Renal cortex interstitium (tissue), 15 donors: ENCODE measurements at places on chromosomes 5 and 9. TPM values are rescaled to one million over a fixed set of nuclear protein-coding genes. Genes with fewer than 3 reads are reported as not detected.

Gene ARHGEF39
- 11.5 TPM for polyA plus RNA-seq

Gene TAF11L10
- not detected for polyA plus RNA-seq

- no peak for DNase-seq
These were observed 148.2 kb downstream of the FBXL17 start for GRCh38 chr5:108233617-108234155.

GRCh38 chr5:65041296-65042158 lies 272.8 kb downstream of the CWC27 start:
- DNase-seq = no peak

- DNase-seq = no peak
These were observed 61.0 kb downstream of the FBXO4 start for GRCh38 chr5:41985945-41986695.

DNA sequence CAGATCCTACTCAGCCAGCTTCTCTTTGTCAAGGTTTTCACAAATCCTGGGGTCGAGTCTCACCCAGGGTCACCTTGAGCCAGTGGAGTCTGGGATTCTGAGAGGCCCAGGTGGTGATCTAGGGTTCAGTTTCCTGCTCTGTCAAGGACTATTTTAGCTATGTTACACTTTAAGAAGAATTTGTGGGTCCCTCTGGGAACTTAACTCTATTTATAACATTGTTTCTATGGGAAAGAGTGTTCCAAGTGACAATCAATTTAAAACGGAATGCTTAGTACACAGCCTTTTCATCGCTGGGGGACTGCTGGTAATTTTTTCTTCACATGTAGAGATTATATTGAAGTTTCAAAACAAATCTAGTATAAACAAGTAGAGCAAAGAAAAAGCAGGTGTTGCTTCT lies 26.9 kb upstream of the TMEM252 start:
- no peak for DNase-seq

DNA sequence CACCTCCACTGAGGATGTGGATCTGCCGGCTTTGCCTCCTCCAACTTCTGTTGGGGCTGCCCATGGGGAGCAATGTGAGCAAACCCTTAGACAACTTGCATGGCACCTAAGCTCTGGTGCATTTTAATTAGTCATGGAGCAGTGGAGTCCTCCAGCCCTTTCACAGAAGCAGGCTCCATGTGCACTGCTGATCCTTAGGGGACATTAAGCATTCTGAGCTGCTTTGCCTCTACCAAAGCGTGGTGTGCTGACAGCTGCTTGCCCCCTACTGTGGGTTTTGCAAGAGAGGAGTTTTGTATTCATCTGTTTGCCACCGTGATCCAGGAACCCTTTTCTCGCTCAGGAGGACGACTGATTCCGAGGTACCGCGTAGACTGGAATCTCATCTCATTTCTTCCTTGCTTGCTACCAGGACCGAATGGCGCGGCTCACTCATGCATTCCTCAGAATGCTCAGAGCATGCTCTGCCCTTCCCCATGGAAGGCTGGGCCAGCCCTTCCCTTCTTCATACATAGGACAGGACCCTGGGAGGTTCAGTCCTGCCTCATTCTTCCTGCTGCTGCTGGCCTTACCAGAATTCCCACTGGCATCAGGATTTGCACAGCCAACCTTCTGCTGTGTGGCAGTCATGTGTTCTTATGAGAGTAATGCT lies 432.5 kb downstream of the GADD45G start:
- DNase-seq = no peak

DNA sequence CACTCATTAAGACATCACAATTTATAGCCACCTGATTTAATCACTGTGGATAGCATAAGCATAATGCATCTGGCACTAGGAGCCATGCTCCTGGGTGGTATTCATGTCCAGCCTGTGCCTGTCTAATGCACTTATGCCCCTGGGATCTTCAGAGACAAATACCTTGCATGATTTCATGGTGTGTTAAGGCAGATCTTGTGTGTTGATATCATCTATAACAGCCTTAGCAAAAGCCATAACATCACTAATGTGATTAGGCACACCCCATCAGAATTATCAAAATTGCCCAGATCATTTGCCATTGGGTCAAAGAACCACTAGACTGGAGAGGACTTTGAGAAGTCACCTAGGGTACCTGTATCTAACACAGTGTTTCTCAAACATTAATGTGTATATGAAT lies 43.7 kb upstream of the SELENOP start:
- DNase-seq = no peak

DNA sequence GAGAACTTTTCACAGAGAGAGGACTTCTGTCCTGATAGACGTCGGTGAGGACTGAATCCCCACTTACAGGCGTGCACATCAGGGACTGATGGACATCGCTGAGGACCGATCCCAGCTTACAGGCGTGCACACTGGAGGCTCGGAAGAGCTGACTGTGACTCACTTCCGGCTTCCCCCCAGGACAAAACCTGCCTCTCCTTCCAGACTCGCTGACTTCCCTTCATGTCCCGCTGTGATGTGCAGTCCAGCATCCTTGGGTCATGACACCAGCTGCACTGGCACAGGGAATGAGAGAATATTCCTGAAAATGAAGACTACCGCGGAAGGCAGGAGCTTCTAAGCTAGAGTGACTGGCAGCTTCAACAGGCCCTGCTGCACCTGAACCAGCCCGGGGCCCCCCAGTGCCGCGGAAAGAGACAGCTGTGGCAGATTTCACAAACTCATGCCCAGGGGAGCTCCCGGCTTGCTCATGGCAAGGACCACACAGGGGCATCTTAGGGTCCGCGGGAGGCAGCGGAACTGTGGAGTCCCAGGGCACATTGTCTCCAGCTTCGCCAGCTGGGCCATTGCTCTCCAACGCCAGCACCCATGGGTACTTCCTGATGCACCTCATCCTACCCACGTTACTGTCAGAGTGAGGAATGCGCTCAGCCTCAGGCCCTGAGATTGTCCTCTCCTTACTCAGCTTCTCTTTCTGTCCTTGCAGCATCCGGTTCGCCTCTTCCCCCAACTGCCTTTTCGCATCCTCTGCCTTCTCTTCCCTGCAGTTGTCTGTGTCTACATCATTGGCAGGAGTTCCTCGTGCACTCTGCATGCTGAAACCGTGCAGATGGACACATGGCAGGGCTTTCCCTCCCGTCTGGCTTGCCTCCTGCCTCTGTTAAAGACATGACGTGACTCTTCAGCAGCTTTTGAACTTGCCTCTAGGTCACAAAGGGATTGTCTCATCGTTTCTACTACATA lies 29.5 kb downstream of the SURF6 start:
- DNase-seq = no peak

GRCh38 chr9:111016016-111016415 lies 22.3 kb downstream of the LPAR1 start:
- no peak for DNase-seq

- DNase-seq = no peak
These were observed 133.3 kb downstream of the KIAA0825 start for GRCh38 chr5:94485067-94485466.

DNA sequence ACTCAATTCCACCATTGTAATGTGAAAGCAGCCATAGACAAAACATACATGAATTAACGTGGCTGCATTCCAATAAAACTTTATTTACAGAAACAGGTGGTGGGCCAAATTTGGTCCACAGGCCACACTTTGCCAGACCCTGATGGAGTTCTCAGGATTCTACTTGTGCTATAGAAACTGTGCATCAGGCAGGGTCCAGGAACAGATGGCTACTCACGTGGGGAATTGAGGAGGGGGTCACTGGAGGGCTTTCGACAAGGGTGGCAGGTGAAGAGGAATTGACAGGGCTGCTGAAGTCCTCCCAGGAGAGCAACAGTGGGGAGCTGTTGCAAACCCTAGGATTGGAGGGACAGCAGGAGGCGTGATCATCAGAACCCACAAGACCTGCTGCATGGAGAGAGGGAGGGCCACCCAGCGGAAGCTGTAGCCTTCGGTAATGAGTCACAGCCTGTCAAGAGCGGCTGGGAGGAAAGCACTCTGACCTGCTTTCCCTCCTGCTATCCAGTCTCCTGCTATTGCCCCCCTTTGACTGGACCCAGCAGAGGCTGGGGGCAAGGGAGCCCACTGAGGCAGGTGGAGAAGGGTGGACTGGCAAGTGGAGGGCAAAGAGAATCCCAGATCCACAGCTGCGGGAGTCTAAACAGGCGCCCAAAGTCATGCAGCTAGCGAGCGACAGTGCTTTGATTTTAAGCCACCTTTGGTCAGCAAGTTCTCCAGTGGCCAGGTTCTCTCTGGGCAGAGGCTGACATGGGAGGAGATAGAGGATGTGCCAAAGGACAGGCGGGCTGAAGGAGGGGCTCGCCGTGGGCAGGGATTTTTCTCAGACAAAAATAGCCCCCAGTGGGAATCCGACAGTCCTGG lies 138.3 kb upstream of the SMIM23 start:
- no peak for DNase-seq
